ENCODE measurements at places on chromosomes 4 and X.

DNA sequence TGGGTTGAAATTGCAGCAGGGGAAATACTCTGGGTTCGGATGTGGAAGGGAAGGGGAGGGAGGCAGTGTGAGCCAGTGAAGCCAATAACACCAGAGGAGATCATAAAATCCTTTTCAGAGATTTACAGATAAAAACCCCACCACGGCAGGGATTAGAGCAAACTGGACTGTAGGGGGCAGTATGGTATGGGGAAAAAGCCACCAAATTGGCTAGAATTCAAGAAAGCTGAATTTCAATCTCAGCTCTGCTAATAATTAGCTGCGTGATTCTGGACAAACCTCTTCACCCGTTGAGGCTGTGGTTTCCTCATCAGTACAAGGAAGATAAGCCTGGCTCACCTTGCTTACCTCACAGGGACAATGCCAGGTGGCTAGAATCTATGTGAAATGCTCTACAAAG lies 108.1 kb downstream of the ATG4A start:
- no peak for DNase-seq

DNA sequence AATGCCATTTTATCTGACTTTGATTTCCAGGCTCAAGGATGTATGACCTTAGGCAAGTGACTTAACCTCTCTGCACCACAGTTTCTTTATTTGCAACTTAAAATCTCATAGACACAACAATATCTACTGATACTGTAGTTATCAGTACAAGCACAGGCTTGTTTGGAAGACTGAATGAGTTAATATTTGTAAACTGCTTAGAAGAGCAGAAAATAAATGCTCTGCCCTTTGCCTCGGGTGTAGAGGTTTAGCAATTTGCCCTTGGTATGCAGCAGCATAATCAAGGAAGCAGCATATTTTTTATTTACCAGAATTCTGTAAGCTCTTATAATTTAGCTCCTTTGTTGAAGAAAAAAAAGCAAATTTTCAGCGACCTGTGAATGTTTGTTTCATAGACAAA lies 2.9 kb upstream of the CXCL1 start:
- DNase-seq, result no peak

DNA sequence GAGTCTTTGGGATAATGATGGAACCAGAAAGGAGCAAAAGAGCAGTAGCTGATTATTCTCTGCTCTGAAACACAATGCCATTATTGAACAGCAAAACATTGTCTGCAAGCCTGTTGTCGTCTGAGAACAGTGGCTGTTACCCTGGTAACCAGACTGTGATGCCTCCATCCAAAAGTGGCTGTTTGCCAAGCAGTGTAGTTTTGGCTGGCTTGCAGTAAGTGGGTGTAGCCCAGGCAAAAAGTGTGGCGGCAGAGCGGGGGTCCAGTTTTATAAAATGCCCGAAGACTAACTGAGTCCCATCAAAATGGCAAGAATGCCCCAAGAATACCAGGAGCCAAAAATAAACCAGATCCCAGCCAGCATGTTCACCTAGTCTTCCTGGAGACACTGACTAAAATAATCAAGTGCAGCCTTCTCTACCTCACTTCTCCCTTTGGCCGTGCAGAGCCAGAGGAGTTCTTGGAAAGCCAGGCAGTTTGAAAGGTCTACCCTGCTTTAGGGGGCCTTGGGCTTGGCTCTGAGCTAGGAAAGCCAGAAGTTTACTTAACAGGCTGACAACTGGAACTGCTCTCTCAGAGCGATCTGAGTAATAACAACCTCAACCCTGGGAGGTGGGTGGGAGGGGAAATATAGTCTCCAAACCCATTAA lies 2.6 kb downstream of the PLP1 start:
- no peak for DNase-seq

- DNase-seq, result no peak
Measured at GRCh38 chr4:82776925-82777542, 21.6 kb downstream of the SCD5 start.

GRCh38 chr4:56698329-56698728 lies 17.2 kb upstream of the HOPX start:
- DNase-seq, result no peak

Data from T-cell (primary cell).